NCI-H1436 (cell line): ENCODE measurements at places on chromosomes 3 and 15.

DNA sequence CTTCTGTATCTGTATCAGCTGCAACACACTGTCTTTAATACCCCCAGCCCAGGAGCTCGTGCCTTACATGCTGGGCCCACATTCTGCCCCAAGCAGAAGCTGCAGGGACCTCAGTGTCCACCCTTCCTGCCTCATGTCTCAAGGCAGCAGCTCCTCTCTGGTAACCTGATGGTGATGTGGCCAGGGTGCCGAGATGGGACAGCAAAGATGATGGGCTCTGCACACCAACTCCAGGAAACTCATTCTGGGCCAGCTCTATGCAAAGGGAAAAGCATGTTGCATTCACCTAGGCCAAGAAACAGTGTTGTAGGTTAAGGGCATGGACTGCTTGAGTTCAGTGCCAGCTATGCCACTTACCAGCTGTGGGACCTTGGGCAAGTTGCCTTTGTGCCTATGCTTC is 79.5 kb upstream of the PRR23C start:
- DNase-seq = no peak

- no peak for DNase-seq
Measured at GRCh38 chr3:157436583-157437291, at the start of gene PTX3. TSS of gene PTX3 (plus strand) at chr3:157436850. CDS start at chr3:157436934, 84 bp downstream.

DNA sequence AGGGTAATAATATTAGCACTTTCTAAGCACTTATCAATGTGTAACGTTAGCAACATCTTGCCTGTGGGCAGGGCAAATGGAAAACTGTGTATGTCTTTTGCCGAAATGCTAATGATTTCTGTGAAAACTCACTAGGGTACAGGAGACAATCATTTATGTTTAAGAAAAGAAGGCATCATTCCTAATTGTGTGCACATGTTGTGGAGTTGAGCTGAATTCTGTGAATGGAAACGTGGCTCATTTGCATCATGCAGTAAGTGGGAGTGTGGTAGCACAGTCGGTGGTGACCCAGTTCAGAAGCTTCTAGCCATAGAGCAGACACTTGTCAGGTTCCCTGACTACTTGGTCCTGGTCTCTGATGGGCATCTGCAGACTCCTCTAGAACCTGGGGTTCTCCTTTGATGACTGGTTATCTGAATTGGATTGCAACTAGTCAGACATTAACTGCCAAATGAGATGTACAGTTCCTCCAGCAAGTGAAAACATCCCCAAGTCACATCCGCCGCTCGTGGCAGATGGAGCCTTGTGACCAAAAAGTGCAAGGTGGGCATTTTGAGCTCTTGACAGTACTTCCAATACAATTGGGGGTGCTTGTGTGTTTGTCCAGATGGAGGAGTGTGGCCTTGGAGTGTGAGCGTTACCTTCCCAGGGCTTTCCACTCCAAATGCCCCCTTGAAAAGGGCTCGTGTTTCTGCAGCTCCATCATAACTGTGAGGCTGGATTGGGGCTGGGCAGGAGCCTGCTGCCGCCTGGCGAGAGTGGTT is 21.5 kb downstream of the MRPS25 start:
- DNase-seq = no peak

DNA sequence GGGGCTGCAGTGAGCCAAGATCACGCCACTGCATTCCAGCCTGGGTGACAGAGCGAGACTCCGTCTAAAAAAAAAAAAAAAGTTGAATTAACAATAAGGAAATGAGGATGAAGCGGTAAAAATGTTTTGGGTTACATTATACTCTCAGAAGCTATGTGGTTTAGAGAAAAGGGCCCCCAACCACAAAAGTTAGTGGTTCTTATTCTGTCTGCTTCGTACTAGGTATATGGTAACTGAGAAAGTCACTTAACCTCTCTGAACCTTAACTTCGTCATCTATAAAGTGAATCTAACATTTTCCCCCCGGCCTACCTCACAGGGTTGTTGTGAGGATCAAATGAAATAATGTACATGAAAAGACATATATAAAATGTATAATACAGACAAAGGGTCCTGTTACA is 38.4 kb upstream of the EHHADH start:
- no peak for DNase-seq

GRCh38 chr3:174955513-174956016 is 96.4 kb downstream of the NAALADL2 start:
- DNase-seq = no peak

DNA sequence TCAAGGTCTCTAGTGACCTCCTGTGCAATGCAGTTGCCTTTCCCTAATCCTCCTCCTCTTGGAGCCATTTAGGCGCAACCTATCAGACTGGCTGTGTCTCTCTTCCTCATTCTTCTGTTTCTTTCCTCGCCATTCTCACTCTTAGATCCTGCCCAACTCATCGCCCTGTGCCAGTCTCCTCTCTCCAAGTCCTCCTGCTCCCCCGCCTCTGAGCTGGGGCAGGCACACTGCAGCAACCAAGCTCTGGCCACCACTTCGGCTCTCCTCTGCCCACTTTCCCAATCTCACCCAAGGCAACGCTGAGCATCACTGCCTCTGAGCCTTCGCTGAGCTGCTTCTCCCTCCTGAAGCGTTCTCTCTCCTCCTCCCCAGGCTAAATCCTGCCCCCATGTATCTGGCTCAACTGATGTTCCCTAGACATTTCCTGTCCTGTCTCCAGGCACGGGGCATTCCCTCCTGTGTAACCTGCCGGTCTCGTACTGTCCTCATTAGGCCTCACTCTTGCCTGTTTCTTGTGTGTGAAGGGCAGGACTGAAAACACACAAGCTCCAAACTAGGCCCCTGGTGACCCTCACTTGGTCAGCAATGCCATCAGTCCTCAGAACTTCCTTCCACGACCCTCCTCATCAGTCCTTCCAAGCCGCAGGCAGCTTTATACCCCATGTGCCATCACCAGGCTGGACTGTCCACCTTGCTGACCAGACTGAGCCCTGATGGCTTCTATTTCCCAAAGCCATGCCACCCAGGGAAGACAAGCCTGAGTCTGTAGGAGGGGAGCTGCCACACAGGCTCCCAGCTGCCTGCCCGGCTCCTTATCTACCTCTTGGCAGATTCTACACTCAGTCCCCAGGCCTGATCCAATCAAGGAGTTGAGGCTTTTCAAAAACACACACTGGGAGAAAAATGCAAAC is 85.6 kb downstream of the SEC22A start:
- DNase-seq = no peak

GRCh38 chr3:136788154-136788553 is 30.8 kb upstream of the SLC35G2 start:
- DNase-seq = no peak

- DNase-seq = no peak
Measured at GRCh38 chr3:9501226-9501625, 52.4 kb downstream of the LHFPL4 start.

DNA sequence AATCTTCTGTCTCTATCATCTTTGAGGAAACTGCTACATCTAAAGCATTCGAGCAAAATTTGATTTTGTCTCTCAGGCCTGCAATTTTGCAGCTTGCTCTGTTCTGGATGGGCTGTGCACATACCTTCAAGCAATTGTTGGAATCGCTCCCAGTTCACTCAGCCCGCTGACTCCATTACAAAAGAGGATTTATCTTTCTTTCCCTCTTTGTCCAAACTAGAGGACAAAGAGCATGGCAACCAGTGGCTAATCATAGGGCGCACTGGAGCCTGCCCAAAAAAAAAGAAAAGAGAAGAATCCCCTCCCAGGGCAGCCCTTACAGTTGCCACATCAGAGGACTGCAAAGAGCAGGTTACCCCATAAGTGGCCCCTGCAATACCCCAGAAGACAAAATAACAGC is 49.0 kb upstream of the DUT start:
- DNase-seq = no peak

- no peak for DNase-seq
Measured at GRCh38 chr3:16383864-16384263, 118.9 kb downstream of the OXNAD1 start.

DNA sequence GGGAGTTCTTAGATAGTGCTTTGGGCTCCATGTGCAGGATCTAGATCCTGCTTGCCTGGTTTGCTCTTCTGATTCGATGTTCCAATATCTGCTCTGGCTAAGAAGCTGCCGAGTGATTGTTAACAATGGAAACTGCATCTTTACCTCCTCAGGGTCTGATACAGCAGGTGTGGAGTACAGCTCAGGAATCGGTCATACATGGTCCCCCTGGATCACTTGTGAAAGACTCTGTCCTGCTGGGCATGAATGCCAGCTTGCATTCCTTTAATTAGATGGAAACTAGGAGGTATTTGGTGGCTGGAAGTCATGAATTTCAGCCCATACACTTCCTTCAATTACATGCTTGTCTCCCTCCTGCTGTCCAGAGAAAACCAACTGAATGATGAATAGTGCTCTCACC is 95.3 kb downstream of the CHRNA7 start:
- DNase-seq = no peak

DNA sequence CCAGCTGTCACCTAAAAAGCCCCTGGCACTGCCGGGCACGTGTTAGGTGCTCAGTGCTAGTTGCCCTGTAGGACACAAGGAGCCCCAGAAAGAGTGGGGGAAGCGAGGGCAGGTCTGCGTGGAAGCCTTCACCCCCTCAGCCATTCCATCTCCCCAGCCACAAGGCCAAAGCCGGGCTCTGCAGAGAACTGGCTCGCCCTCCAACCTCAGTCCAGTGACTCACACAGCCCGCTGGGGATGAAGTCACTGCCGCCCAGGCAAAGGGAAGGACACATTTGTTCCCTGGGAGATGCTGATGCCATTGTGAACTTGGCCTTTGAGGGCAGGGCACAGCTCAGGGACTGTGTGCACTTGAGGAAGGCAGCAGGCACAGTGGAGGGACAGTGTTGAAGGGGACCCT is 48.1 kb downstream of the IQSEC1 start:
- no peak for DNase-seq

DNA sequence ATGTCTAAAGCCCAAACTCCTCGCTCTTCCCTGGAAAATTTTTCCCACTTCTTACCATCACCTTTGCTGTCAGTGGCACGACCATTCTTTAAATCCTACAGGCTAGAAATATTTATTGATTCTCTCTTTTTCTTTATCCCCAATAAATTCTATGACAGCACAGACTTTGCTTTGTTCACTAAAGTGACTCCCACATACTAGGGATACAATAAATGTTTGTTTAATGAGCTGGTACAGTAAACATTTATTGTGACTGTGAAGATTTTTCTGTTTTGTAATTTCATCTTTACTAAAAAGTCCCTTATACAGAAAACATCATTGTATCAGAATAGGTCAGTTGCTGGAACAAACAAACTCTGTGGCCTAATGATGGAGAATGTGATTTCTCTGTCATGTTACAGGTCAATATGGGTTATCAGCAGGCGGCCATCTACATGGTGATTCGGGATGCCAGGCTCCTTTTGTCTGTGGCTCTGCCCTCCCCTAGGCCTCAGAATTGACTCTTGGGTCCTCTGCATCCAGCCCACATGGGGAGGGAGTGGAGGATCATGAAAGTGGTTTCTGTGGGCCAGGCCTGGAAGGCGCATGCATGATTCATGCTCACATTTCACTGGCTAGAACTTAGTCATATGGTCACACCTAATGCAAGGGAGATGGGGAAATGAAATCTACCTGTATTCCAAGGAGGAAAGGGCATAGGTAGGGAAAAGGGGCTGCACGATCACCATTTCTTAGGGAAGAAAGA is 22.7 kb upstream of the KNG1 start:
- no peak for DNase-seq

DNA sequence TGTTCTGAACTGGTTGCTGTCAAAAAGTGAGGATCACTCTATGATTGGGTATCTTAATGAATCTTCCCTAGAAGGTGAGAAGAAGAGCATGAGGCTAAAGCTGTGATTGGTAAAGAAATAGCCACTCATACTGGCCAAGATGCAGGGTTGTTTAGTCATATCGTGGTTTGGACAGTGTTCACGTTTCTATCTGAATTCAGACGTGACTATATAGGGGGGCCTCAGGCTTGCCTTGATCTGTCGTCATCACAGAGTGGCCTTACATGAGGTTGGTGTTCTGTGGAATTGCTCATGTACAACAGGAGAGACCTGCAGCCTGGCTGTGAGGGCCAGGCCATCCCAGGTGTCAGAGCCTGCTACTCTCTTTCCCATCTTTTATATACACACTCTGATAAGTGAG is 12.4 kb downstream of the RTP2 start:
- no peak for DNase-seq
